ENCODE measurements at places on chromosomes 13 and 19.
A peak's percentile ranks its signal among the peaks of the same experiment; 100 is the strongest.

DNA sequence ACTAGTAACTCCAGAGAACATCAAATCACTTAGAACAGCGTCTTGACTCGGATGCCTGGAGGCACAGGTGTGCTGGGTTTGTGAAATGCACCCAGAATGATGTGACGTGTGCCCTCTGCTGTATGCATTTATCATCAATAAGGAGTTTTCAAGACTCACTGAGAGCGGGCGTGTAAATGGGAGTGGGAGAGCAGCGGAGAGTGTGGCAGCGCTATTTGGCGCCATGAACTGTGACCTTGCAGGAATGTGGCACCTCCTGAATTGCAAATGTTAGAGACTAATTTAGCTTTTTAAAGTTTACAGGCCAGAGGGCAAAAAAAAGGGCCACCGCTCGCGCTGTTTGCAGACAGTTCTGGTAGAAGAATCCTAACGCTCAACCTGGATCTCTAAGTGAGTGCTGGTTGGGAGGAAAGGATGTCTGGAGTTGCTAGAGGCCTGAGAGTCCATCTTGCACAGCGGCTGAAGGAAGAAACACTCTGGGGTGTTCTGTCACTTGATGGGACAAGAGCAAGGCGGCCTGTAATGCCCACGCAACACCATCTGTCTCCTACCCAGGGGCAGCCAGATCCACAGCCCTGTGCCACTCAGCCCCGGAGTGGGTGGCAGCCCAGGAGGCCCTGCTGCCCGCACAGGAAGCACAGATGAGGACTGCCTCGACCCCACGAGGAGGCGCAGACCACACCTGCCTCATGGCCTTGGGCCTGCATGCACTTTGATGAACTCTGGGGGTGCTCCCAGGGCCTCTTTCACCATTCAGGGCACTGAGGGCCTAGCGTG is 19.7 kb downstream of the RANBP3 start:
- H3K4me3 ChIP-seq = no peak overlapping the region
- no peak overlapping the region for H3K27ac ChIP-seq
- peaks cover 52% of the 10 kb centered on the region for H3K4me1 ChIP-seq
- no peak for DNase-seq

GRCh38 chr19:23070353-23071146 is 46.3 kb upstream of the ZNF730 start:
- H3K4me1 ChIP-seq = peaks cover 3% of the 10 kb centered on the region
- H3K27ac ChIP-seq = no peak overlapping the region

DNA sequence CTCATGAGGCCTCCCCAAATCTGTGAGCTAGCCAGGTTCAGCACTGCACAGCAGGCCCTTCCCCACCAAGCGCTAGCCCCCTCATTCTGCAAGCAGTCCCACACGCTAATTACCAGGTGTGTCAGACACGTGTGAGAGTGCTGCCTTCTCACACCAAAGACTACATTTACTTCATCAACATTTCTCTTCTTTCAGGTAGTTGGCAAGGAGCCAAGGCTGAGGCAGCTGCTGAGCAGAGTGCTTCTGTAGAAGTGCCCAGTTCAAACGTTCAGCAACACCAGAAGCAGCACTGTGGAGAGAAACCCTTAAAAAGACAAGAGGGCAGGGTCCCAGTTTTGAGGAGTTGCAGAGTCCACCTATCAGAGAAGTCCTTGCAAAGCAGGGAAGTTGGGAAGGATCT is 6.4 kb downstream of the ZNF773 start:
- peaks cover 49% of the 10 kb centered on the region for H3K36me3 ChIP-seq
- no peak overlapping the region for H3K4me3 ChIP-seq
- H3K4me1 ChIP-seq = no peaks in the 10 kb centered on the region

DNA sequence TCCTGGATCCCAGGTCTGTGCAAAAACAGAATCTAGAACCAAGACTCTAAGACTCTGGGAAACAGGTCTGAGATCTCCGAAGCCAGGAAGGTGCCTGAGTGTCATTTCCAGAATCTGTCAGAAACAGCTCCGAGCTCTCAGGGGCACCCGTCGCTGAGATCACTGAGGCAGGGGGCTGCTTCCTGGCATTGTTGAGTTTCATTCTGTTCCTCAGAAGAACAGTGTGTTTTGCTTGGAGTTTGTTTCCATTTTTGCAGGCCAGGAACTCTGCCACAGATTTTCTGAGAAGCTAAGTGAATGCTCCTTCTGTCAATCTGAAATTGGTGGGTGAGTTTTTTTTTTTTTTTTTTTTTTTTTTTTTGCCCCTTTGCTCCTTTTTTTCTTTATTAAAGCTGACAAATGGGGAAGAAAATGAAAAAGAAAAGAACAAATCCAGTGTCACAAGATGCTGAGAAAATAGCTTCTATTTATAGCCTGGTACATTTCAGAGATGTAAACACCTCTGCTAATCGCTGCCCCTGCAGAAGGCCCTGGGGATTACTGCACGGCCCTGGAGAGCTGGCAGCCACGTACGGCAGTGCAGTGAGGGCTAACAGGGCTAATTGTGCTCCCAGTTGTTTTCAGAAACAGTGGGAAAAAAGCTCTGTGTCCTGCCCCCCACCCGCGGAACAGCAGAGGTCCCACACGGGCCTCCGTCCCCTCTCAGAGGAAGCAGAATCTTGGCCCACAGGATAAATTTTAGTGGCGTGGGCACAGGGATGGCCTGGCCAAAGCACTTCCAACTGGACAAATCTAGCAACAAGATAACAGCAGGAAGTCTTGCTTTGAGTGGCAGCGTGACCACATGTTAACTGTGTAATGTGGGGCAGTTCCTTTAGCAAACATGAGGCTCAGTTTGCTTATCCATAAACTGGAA is 237.6 kb upstream of the IRS2 start:
- no peaks in the 10 kb centered on the region for H3K36me3 ChIP-seq
- peaks cover 5% of the 10 kb centered on the region for H3K4me1 ChIP-seq
- peak overlapping the region; percentile 46 for H3K27ac ChIP-seq

Measured in mesenchymal stem cell (in vitro differentiated cells and primary cell).